NK-92 treated with Interleukin-12 subunit alpha and Interleukin-12 subunit beta, amount 100 ng/mL, for 24 hours (cell line): ENCODE measurements at places on chromosomes 5 and 9.

GRCh38 chr5:180080486-180081280 is 9.1 kb upstream of the RNF130 start:
- DNase-seq = no peak

GRCh38 chr9:124266139-124266825 is 8.5 kb downstream of the NEK6 start:
- DNase-seq = no peak

DNA sequence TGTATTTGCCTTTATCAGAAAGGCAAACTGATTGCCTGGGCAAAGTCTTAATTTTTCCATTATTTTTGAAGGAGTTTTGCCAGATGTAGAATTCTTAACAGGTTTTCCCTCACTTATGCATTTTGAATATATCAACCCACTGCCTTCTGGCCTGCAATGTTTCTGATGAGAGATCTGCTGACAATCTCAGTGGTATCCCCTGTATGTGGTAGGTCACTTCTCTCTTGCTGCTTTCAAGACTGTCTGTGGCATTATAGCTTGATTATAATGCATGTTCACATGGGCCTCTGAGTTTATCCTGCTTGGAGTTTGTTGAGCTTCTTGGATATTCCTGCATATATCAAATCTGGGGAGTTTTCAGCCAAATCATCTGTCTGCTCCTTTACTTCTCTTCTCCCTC is 82.2 kb downstream of the HABP4 start:
- DNase-seq = no peak

DNA sequence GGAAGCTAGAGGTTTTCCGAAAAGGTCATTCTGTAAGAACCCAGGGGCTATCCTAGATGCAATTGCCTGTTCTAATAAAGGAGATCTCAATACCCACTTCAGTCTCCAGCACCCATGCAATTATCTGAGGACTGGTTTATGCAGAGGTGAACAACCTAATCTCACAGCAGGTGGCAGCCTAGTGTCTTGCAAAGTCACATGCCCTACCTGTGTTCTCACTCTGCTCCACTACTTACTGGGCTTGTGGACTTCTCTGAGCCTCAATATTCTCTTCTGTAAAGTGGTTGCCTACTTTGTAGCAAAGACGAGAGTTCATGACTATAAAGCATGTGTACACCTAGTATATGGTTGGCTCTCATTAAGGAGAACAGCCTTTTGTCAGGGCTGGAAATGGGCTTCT is 21.0 kb upstream of the ALDH1B1 start:
- DNase-seq = no peak

GRCh38 chr5:160950311-160950710 is 98.3 kb upstream of the ATP10B start:
- DNase-seq = no peak

DNA sequence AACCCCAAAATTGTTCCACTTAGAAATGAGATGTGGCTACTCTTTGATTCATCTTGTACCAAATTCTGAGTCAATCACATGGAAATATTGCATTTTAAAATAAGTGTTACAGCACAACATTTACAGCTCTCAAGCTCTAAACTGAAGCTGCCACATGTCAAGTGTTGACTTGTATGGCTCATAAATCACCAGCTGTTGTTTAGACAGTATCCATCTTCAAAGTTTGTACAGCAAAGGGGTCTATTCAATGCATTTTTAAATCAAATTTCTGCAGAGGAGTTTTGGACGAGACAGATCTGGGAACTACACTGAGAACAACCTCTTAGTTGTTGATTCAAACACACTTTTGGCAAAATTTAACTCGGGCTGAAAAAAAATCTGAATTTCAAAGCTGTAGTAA is 31.4 kb downstream of the CHSY3 start:
- no peak for DNase-seq

DNA sequence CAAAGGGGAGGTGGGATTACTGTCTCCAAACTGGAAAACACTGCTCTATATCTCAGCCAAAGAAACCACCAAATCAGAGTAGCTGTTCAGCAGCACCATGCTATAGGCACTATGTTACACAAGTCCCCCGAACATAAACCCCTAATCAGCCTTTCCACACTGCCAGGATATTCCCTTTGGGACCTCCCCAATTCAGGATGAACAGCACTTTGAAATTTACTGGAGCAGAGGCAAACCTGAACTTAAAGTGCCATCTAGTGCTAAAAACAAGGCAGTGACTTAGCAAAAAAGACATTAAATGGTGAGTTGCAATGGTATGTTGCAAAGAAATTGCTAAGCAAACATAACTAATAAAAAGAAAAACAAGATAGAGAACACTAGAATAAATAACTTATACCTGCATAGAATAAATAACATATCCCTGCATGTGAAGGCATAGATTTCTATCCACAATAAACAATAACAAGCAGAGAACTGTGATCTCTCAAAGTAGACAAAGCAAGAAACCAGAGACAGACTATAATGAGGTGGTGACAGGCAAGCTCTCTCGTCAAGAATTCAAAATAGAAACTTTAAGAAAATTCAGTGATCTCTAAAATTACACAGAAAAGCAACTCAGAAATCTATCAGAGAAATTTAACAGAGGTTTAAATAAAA is 584.4 kb upstream of the ACO1 start:
- DNase-seq = no peak

DNA sequence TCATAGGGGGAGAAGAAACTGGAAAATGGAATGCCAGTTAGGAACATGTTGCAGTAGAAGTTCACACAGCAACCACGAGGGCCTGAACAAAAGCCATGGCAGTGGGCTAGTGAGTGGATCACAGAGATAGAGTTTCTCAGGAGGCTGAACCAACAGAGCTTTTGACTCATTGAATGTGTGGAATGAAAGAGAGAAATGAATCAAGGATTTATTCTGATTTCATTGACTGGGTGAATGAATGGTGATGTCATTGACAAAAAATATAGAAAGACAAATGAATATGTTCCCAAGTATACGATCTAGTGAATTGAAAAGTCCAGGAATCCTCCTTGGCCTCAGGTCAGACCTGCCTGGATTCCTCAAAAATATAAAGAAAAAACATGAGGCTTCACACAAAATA is 99.2 kb downstream of the ZNF462 start:
- no peak for DNase-seq

GRCh38 chr9:35771075-35771433 is 17.0 kb upstream of the MSMP start:
- DNase-seq = no peak

DNA sequence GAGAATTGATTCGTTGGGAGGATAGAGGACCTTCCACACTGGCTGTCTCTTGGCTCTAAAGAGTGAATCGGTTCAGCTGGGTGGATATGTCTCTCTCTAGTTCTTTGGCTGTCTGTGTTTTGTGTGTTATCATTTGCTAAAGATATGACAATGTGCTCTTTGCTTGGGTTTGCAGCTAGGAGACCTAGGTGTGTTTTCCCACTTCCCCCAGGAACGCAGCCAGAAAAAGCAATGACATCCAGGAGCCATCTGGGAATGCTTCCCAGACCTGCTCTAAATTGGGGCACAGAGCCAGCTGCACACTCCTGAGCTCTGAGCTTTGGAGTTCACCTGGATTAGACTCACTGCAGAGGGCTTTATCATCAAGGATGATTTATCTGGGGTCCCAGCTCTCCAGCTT is 12.8 kb upstream of the PDZD2 start:
- no peak for DNase-seq

- DNase-seq = peak; percentile 77
Observed at GRCh38 chr5:157252711-157253465, 13.0 kb upstream of the CYFIP2 start.

DNA sequence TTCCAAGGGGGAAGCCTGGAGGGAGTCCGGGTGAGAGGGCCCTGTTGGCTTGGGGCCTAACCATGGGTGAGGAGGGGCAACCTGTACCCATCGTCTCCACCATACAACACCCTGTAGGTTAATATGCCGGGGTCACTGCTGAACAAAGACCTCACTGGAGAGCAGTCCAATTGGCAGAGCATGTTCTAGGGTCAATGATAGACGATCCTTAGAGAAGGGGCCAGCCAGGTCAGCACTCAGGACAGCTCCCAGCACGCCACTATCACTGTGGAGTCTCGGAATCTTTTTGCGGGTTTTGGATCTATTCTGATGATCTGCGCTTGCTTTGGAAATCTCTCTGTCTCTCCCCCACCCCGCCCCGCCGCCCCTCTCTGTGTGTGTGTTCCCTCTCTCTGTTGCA is 218.4 kb upstream of the MVB12B start:
- DNase-seq = no peak

- no peak for DNase-seq
Observed at GRCh38 chr9:37453827-37454226, 11.4 kb downstream of the ZBTB5 start.

DNA sequence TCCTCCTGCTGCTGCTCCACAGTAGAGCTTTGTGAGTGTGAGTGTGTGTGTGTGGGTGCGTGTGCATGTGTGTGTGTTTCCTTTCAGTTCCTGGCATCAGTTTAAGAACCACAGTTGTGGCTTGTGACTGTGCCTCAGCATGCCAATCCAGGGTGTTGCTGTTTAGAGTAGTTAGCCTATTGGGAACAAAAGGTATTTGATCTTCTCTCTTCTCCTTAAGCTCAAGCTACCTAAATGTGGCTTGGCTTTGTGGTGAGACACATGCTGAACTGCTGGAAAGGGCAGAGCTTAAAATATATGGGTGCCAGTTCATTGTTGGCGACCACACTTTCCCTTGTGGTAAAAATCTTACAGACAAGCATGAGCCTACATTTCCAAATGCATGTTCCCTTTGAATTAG is 116.6 kb upstream of the BNC2 start:
- DNase-seq = no peak

- DNase-seq = peak; percentile 82
Observed at GRCh38 chr5:33850100-33850594, 41.6 kb downstream of the ADAMTS12 start.

DNA sequence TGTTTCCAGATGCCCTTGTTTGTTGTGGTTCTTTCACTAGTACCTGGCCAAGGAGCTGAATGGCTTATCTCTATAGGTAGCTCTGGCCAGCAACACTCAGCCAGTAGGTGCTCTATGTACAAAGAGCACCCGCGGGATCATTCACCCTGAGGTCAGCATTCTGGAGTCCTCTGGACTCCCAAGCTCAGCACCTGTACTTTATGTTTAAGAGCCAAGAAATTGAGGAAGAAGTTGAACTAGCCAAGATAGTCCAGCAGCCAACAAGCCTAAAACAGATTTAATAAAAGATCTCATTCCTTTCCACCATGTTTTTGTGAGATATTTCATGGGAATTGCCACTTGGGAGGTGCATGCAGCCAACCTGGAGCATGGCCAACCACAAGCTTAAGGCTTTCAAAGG is 242.6 kb upstream of the PAPPA start:
- no peak for DNase-seq

GRCh38 chr5:141343242-141343952 is at the start of gene PCDHGA3:
Gene PCDHGA3 (plus strand): TSS chr5:141343829. CDS start chr5:141344034, 205 bp downstream.
- DNase-seq = no peak

DNA sequence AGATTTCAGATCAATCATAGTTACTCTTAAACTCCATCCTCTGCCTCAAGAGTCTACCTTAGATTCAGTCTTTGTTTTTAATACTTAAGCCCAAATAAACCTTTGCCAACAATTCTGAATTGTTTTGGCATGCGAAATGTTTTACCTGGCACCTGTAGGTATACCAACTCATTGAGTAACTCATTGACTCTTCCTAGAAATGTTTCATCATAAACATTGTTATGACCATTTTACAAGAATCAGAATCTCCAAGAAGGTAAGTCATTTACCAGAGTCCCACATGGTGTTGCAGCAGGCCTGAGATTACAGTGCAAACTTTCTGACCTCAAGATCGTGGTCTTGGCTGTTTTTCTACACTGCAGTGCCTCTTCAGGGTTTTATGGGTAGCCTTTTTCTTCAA is 750.4 kb downstream of the BRINP1 start:
- no peak for DNase-seq

DNA sequence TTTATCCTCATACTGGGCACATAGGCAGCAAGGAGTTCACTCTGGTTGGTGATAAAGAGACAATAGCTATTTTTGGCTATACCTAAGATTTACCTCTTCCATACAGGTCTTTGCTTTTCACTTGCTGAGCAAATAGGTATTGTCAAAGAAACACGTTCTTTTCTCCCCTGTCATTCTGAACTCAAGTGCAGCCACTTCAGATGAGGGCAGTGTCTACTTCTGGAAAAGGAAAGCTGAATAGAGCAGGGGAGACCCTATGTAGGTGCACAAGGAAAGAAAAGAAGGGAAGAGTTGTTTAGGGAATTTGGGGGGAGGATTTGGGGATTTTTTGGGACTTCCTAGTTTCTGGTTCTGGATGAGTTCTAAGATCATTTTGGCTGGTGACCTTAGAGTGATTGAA is 109.6 kb downstream of the ATP10B start:
- DNase-seq = no peak
